ENCODE measurements at places on chromosomes 7 and 10.

- DNase-seq: no peak
Observed at GRCh38 chr10:57624066-57624465, 643.6 kb downstream of the IPMK start.

- DNase-seq: no peak
Observed at GRCh38 chr10:130808243-130808642, 503.3 kb downstream of the TCERG1L start.

DNA sequence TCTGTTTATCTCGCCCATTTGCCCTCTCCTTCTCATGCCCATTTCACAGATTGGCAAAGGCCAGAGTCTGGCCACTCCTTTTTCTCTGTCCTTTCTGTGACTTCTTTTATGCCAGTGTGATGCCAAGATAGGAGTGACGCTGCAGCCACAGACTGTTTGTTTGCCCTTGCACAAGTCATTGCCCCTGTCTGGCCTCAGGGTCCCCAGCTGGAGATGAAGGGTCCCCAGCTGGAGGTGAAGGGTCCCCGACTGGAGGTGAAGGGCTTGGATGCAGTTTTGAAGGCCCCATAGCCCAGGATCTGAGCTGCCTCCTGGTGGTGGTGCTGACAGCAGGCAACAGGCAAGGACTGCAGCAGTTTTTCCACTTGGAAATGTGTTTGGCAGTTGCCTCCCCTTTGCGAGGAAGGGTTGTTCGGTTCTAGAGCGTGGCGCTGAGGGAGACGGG lies 50.8 kb upstream of the SLC29A3 start:
- DNase-seq: no peak

DNA sequence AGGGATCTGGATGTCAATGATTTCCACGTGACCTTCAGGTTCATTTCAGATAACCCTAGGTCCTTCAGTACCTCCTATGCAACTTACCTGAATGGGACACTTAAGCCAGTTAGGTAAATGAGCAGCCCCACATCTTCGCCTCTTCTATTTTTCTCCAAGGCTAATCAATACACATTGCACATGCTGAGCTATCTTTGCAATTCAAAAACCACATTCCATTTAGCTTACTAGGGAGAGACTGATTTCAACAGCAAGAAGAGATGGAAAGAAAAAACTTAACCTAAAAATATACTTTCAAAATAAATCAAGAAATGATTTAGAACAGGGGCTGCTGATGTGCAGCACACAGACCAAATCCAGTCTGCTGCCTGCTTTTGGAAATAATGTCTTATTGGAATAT lies 81.8 kb upstream of the CDCA7L start:
- DNase-seq: no peak
